ENCODE measurements at places on chromosomes 1 and 21. TPM values are rescaled to one million over a fixed set of nuclear protein-coding genes. Genes with fewer than 3 reads are reported as not detected.
A peak's percentile ranks its signal among the peaks of the same experiment; 100 is the strongest.

- H3K4me3 ChIP-seq, result no peak overlapping the region
- peaks cover 17% of the 10 kb centered on the region for H3K27me3 ChIP-seq
- no peaks in the 10 kb centered on the region for H3K4me1 ChIP-seq
- no peak for DNase-seq
Measured at GRCh38 chr1:102631691-102632090, 476.6 kb downstream of the COL11A1 start.

DNA sequence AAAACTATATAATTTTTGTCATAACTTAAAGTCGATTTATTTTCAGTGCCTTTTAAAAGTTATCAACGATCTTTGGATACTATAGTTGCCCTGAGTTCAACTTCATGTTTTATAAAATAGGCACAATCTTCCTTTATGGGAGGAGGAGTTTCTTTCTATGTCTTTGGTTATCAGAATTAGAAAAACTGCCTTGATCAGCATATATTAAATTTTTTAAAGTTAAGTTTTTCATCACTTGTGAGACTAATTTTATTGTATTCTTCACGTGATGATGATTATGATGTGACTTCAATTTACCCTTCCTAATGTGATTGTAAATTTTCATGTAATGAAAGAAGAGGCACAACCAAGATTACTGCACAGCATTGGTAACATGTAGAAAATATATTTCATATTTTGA is 58.2 kb upstream of the TMPRSS15 start:
- H3K4me3 ChIP-seq, result no peak overlapping the region
- no peaks in the 10 kb centered on the region for H3K4me1 ChIP-seq

Gene ITLN2
- not detected for total RNA-seq

DNA sequence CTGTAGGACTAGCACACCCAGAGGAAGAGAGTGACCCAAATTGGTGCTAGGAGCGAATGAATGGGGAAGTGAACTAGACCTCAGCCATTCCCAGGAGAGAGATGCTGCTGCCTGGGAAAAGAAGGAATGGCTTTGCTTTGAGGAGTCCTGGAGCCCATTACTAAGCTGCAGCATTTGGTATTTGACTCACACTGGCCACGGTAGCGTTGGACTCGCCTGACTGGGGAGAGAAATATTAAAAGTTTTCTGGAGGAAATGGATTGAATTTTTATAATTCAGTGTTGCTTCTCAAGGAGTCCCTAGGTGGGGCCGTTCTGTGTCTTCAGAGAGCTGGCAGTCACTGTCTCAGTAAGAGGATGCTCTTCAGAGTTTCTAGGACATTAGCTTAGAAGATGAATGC is 40.2 kb downstream of the PIK3CD start:
- no peak for DNase-seq
- peak overlapping the region; percentile 67 for H3K27ac ChIP-seq
- peaks cover 36% of the 10 kb centered on the region for H3K4me1 ChIP-seq
- no peak overlapping the region for H3K4me3 ChIP-seq

Gene ZRANB2
- total RNA-seq, result 60.6 TPM

Gene RBBP5
- 12.4 TPM for total RNA-seq

DNA sequence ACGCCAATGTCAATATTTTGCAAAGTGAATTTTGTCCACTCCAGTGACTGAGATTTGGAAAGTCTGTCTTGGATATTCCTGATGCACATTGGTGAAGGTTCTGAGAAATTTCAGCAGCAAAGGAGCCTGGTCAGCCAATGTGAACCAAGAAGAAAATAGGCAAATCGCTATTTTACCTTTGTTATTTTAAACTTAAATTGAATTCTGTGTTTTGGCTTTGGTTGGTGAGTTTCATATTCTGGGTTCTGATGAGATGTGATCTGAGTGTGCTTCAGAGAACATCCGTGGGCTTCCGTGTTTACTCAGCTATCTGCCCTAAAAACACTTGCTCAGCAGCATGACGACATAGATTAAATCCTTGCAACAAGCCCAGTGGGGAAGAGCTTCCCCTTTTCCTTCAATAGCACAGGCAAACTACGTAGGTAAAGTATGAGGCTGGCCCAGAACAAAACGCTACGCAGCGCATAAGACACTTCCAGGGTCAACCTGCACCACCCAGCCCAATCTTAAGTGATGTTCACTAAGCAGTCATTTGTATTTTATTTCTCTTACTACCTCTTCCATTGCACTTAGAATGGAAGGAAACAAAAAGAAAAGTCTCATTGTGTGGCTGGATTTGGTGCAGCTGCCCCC is 176.4 kb upstream of the KAZN start:
- no peak overlapping the region for H3K27ac ChIP-seq
- H3K36me3 ChIP-seq, result no peaks in the 10 kb centered on the region
- H3K4me1 ChIP-seq, result no peaks in the 10 kb centered on the region
- no peak overlapping the region for H3K4me3 ChIP-seq

GRCh38 chr1:955474-955873 is 3.6 kb downstream of the NOC2L start:
- no peak overlapping the region for H3K27ac ChIP-seq
- no peak overlapping the region for H3K4me3 ChIP-seq
- no peak for DNase-seq
- peaks cover 17% of the 10 kb centered on the region for H3K36me3 ChIP-seq

- no peak for DNase-seq
- H3K27ac ChIP-seq, result peak overlapping the region; percentile 90
- H3K36me3 ChIP-seq, result no peaks in the 10 kb centered on the region
- H3K4me1 ChIP-seq, result peaks cover 44% of the 10 kb centered on the region
Measured at GRCh38 chr21:26169061-26169610, 1.4 kb downstream of the APP start.

- no peak overlapping the region for H3K4me3 ChIP-seq
- H3K4me1 ChIP-seq, result peaks cover 6% of the 10 kb centered on the region
- H3K27me3 ChIP-seq, result no peaks in the 10 kb centered on the region
- H3K27ac ChIP-seq, result no peak overlapping the region
Measured at GRCh38 chr1:66393586-66394287, 140.2 kb upstream of the SGIP1 start.

DNA sequence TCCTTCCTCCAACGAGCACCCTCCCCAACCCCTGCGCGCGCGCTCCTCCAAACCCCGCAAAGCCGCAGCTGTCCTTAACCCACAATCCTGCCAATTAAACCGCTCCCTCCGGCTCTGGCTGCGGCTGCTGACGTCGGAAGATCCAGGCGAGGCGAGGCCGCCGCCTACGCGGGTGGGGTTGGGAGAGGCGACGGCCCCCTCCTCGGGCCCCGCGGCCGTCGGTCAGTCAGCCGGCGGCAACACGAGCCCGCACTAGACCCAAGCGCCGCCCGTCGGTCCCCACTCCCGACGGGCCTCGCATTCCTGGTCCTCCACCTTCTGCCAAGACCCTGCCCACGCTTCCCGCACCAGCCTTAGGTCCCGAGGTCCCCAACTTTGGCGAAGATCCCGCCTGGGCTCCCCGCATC is 75.4 kb downstream of the VWA5B1 start:
- H3K36me3 ChIP-seq, result no peaks in the 10 kb centered on the region
- H3K4me1 ChIP-seq, result peaks cover 10% of the 10 kb centered on the region
- peak overlapping the region; percentile 19 for H3K4me3 ChIP-seq
- H3K27ac ChIP-seq, result no peak overlapping the region

Gene SLC5A3
- 47.6 TPM for total RNA-seq

Gene CD52
- not detected for total RNA-seq

- no peak for DNase-seq
- peaks cover 17% of the 10 kb centered on the region for H3K36me3 ChIP-seq
- no peak overlapping the region for H3K27ac ChIP-seq
- no peaks in the 10 kb centered on the region for H3K27me3 ChIP-seq
- peaks cover 9% of the 10 kb centered on the region for H3K4me1 ChIP-seq
Measured at GRCh38 chr1:110360431-110360830, 21.3 kb downstream of the RBM15 start.

DNA sequence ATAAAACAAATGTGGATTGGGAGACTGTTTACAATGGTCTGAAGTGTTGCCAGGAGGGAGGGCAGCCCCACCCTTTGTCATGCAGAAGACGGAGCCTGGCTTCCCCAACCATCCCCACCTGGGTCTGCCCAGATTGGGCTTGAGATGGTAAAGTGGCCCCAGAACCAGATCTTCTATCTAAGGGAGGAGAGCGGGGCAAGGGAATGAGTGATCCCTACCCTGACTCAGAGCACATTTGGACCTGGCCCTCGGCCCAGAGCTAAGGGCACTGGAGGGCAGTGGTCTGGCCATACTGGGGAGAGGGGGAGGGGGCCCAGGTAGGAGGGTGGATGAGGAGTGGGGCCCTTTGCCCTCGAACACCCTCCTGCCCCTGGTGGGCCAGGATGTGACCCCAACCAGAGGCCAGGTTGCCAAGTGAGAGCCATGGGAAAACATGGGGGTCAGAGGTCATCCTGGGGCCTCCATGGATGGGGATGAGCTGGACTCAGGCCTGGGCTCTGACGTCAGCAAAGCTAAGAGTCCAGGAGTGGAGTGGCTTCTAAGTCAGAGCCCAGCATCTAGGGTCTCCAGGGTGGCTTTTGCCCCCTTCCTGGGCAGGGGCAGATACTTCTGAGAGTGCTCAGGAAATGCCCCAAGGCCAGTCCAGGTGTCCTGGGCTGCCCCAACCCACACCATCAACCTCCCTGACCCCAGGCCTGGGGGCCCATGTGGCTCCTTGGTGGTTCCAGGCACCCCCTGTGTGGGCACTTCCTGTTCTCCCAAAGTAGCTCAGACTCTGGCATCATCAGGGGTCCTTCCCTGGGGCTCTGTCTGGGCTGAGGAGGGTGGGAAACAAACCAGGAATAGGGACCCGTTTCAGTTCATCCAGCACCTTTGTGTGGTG is 1.6 kb upstream of the LEFTY1 start:
- H3K36me3 ChIP-seq, result no peaks in the 10 kb centered on the region
- no peak overlapping the region for H3K4me3 ChIP-seq
- no peak for DNase-seq
- no peaks in the 10 kb centered on the region for H3K4me1 ChIP-seq
- H3K27ac ChIP-seq, result no peak overlapping the region

Gene CDC42BPA
- 59.1 TPM for total RNA-seq

GRCh38 chr1:213200630-213201029 is 149.6 kb downstream of the RPS6KC1 start:
- peaks cover 40% of the 10 kb centered on the region for H3K36me3 ChIP-seq
- DNase-seq, result no peak
- no peaks in the 10 kb centered on the region for H3K27me3 ChIP-seq
- H3K4me3 ChIP-seq, result no peak overlapping the region
- peaks cover 7% of the 10 kb centered on the region for H3K4me1 ChIP-seq

Gene FCRL6
- total RNA-seq, result not detected
